ENCODE measurements at places on chromosomes 3 and 15.
A peak's percentile ranks its signal among the peaks of the same experiment; 100 is the strongest.

DNA sequence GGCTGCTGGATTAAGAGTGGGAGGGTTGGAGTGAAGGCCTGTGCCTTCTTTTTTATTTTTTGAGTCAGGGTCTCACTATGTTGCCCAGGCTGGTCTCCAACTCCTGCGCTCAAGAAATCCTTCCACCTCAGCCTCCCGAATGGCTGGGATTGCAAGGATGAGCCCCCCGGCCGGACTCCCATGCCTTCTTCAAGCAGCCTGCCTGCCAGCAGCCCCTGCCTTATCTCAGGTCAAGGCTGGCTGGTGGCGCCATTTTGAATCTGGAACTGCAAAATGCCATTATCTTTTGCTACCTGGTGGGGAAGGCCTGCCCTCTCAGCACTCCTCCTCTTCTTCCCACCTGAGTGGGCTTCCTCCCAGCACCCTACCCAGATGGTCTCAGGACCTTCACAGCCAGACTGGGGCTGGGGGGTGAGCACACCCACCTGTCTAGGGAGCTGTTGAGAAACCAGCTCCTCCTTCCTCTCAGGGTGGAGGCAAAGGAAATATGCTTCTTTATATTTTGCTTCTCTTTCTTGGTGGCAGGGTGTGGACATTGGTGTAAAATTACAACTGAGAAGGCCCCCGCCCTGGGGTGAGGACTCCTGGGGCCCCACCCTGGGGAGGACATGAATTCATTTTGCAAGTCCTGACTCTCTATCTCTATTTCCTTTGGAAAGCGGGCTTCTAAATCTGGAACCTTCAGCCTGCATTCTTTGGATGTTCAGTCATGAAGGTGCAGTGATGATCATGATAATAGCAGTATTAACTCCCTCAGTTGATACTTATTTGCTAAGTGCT lies 7.7 kb upstream of the FLNB start:
- no peak for DNase-seq

DNA sequence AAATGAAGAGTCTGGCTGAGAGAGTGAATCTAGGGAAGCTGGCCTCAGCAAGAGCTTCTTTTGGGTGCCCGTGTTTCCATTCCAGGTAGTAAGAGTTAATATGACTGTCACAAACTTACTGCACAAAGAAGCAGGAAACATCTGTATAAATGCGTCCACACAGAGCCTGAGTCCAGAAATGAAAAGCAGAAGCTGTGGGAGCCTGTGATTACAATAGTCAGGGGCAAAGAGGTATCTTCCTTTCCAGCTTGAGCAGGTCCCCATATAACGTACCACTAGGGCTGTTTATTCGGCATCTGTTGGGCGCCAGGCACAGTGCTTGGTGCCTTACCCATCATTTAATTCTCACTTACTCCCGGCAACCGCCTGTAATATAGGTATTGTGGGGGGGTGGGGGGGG lies 40.5 kb upstream of the B3GNT5 start:
- DNase-seq, result no peak

DNA sequence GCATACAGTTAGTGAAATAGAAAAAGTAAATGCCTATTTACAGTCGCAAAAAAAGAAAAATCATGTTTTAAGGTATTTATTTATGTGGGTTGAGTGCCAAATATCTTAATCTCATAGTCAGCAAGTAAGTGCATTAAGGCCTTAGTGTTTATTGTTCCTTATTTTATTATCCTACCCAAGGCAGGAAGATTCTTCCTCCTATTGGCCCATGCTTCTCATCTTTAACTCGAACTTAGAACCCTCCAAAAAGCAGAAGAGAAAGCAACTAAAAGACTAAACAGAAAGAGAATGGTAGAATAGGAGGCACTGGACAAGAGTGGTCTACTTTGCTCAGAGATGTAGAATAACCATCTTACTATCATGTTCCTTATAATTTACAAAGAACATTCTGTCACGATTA lies 7.5 kb downstream of the RFX7 start:
- no peak for DNase-seq

DNA sequence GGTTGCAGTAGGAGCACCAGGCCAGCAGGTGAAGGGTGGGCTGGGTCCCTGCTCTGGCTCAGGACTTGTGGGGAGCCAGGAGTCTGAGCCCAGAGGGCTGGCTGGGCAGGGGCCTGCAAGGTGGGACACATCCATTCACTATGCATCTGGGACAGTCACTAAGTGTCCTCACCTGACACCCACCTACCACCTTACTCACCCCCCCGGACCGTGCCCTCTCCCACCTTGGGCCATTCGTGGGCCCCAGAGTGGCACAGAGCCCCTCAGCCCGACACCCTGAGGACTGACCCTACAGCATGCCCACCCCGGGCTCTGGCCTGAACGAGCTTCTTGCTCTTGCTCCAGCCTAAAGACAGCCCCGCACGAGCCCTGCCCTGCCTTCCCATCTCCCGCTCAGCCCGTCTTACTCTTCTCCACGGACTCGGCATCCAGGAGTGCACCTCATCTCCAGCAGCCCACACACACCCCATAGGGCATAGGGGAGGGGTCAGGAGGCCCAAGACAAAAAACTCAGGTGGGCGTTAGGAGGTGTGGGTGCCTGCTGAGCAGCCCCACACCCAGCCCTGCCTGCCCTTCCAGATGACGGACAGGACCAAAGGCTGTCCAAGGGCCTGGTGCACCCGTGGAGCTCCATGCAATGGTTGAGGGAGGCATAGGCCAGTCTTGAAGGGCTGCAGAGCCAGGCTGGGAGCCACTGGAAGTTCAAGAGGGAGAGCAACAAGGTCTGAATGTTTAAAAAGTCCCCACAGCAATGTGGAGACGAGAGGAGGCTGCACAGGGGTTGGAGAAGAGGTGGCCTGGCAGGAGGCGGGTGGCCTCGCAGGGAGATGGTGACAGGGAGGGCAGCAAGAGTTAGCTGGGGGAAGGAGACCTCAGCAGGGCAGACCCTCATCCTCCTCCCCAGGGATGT lies 27.0 kb downstream of the PTH1R start:
- DNase-seq, result no peak

GRCh38 chr15:77504306-77504705 lies 83.6 kb downstream of the HMG20A start:
- no peak for DNase-seq

GRCh38 chr15:66803182-66803729 lies 101.2 kb downstream of the SMAD6 start:
- DNase-seq, result no peak

DNA sequence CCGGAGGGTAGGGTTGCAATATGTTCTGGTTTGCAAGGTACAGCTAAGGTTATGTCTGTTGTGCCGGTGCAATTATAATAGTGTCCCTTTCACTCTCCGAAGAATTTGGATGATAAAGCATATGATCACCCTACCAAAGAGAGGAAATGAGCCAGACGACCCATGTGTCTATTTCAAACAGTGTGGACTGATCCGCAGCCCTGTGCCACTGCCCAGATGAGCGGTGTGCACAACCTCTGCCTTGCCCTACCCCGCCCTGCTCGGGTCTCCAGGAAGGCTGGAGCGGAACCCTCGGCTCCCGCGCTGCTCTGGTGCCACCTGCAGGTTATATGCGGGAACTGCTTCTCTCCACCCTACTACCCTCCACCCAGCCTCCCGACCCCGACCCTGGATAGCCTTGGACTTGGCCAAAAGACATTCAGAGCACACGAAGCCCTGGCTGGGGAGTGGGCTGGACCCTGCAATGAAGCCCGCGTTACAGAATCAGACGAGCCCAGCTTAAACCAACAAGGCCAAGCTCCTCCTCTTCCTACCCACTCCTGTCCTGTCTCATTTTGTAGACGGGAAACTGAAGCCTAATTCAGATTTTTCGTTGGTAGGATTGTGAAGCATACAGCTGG lies 68.4 kb upstream of the CHRNB4 start:
- DNase-seq, result peak; percentile 64

GRCh38 chr15:35293353-35294130 lies 208.4 kb upstream of the NANOGP8 start:
- no peak for DNase-seq

DNA sequence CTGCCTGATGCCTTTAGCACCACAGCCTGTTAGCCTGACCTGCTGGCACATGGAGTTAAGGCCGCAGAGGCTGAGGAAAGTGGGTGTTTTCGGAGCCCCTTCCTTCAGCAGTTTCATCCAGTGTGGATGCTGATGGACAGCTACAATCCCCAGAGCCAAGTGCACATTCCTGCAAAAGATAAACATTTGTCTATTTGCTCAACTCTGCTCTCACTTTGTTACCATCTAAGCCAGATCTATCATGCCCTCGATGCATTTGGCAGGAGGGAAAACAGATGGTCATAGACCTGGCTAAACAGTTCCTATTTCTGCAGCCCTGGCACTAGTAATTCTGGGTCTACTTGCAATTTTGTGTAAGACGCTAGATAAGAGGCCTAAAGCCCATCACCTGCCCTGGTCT lies 312.9 kb upstream of the RASGRP1 start:
- DNase-seq, result no peak
